Head of caudate nucleus (tissue), 42 donors: ENCODE measurements at places on chromosomes 12 and 14.

GRCh38 chr14:87066221-87066817 lies 926.7 kb downstream of the GALC start:
- DNase-seq: no peak

DNA sequence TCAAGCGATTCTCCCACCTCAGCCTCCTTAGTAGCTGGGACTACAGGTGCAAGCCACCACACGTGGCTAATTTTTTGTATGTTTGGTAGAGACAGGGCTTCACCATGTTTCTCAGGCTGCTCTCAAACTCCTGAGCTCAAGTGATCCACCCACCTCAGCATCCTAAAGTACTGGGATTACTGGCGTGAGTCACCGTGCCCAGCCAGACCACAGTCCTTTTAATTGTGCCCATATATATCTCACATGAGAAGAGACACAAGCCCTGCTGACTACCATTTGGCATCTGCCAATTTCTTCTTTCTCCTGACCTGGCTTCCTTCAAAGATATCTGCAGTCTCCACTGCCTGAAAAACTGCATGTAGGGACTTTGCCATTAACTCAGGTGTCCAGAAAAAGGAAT lies 142.5 kb downstream of the DPY19L2 start:
- DNase-seq: no peak

DNA sequence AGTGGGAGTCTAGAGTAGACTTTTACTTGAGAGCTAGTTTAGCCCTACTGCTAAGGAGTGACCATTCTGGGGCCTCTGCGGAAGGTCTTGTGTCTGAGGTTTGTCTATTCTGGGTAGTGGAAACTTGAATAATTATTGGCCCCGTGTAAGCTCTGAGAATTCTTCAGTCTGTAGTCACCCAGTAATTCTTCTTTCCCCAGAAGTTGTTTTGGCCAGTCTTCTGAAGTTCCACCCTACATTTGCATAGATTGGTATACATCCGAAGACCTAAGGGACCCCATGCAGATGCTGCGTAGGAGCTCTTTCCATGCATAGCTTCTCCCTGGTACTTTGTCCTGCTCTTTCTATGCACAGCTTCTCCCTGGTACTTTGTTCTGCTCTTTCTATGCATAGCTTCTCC lies 12.8 kb downstream of the CYP46A1 start:
- DNase-seq: no peak

- DNase-seq: no peak
These were observed 44.8 kb upstream of the CRADD start for GRCh38 chr12:93632383-93632782.

GRCh38 chr12:25843976-25844375 lies 114.5 kb upstream of the RASSF8 start:
- no peak for DNase-seq

DNA sequence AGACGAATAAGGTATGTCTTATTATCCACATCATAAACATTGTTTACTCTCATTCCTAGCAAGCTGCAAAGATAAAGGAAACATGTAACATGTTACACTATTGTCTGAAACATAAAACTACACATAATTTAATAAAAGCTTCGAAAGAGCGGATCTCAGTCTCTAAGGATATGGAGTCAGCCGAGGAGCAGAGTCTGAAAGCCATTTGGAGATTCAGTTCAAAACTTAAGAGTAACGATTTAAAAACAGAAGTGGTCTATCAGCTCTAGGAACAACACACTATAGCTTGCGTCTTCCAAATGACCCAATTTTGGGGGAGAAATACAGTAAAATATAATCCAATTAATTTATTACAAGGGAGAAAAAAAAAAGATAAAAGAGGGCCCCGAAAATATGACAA lies 775 bp downstream of the NEMF start:
- DNase-seq: no peak

GRCh38 chr14:66619952-66620351 lies 112.0 kb downstream of the GPHN start:
- DNase-seq: no peak

DNA sequence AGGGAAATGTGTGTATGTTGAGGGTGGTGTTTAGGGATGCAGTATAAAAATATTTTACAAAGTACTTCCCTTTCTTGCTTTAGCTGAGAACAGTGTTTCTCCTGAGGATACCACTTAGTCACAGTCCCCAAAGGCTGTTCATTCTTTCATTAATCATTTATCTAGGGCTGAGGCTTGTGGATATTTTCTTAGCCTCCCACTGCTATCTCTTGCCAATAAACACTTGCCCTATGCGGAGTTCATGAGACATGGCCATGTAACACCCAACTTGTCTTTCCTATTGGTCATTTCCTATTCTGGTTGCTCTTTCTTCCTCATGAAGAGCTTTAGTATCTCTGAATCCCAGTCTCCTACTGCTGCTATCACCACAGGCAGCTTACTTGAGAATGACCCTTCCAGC lies 75.1 kb downstream of the ETNK1 start:
- no peak for DNase-seq

DNA sequence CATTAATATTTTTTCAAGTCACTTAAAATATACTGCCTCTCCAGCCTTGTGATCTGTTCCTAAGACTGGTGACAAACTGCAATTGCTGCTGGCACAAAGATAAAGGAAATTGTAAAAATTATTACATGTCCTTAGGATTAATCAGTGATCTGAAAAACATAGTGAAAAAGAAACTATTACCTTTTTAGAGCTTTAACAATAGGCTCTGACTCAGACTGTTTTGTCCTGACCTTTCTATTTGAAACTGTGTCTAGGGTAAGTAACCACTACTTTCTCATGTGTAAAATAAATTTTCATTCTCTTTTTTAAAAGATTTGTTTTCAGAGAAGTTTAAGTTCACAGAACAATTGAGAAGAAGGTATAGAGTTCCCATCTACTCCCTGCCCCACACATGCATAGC lies 80.4 kb upstream of the CLEC14A start:
- no peak for DNase-seq

GRCh38 chr12:128702371-128702770 lies 121.4 kb downstream of the SLC15A4 start:
- no peak for DNase-seq

GRCh38 chr14:105201925-105202513 lies 20.9 kb upstream of the NUDT14 start:
- no peak for DNase-seq
